Heart right ventricle (tissue), 16 donors: ENCODE measurements at places on chromosomes 6 and 20. TPM values are rescaled to one million over a fixed set of nuclear protein-coding genes. Genes with fewer than 3 reads are reported as not detected.

- DNase-seq = peak; percentile 73
Observed at GRCh38 chr6:43798688-43799444, 28.9 kb downstream of the VEGFA start.

DNA sequence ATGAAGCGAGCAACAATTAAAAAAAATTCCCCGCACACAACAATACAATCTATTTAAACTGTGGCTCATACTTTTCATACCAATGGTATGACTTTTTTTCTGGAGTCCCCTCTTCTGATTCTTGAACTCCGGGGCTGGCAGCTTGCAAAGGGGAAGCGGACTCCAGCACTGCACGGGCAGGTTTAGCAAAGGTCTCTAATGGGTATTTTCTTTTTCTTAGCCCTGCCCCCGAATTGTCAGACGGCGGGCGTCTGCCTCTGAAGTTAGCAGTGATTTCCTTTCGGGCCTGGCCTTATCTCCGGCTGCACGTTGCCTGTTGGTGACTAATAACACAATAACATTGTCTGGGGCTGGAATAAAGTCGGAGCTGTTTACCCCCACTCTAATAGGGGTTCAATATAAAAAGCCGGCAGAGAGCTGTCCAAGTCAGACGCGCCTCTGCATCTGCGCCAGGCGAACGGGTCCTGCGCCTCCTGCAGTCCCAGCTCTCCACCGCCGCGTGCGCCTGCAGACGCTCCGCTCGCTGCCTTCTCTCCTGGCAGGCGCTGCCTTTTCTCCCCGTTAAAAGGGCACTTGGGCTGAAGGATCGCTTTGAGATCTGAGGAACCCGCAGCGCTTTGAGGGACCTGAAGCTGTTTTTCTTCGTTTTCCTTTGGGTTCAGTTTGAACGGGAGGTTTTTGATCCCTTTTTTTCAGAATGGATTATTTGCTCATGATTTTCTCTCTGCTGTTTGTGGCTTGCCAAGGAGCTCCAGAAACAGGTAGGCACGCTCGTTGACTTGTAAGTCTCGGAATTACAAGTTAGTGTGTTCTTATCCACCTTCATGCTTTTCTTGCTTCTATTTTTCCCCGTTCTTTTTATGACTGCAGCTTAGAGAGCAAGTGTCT is at the start of gene EDN1:
TSS of gene EDN1 (plus strand) at position 429 of the 888 bp plus-strand sequence. CDS start at position 698, 269 bp downstream.
- DNase-seq = peak; percentile 68

- DNase-seq = no peak
Observed at GRCh38 chr6:106912091-106912490, 62.4 kb downstream of the CD24 start.

DNA sequence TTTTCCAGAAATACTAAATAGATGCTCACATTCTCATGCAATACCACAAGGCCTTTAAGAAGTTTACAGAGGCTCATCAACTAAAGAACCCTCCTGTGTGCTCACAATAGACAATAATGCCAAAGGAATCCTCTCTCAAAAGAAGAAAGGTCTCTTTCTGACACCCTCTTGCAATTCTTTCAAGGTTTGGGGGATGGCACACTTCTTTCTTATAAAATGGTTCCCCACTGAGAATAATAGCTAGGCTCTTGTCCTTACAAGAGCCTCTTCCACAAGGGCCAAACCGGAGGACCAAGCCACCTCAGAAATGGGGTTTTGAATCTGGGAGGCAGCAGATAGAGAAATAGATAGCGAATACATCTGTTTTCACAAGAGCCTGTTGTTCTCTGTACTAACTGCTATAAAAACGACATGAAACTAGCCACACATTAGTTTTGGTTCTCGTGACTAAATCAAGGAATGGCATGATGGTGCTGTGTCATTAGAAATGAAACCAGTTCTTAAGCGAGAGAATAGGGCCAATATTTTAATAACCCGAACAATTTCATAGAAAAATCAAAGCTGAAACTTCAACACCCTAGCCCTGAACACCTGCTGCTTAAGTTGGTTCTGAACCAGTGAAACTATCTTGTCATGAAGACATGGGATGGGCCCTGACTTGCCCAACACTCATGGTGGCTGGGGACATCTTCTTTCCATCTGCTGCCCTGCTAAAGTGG is 81.1 kb downstream of the PRDM1 start:
- DNase-seq = no peak

- peak; percentile 8 for DNase-seq
Observed at GRCh38 chr6:97195117-97195516, 87.9 kb downstream of the MMS22L start.

DNA sequence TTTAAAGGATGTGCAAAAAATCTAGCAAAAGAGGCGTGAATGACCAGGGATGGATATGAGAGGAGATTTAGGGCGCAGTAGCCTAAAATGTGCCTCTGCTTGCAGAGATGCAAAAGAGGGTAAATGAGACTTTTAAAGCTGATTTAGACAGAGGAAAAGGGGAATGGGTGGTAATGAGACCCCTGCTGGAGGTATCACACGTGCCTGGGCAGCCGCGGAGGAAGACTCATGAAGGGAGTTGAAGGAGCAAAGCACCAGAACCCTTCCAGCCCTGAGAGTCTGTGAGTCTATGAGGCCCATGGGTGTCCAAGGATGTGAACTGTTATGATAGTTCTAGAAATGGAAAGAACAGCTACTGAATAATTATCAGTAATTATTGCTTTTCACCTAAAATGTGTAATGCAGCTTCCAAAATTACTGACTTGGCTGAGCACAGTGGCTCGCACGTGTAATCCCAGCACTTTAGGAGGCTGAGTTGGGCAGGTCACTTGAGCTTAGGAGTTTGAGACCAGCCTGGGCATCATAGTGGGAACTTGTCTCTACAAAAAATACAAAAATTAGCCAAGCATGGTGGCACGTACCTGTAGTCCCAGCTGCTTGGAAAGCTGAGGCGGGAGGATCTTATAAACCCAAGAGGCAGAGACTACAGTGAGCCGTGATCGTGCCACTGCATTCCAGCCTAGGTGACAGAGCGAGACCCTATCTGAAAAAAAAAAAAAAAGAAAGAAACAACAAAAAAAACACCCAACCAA is 38.2 kb upstream of the TIAM2 start:
- no peak for DNase-seq

GRCh38 chr6:90502866-90503407 is 83.9 kb downstream of the MAP3K7 start:
- DNase-seq = no peak

DNA sequence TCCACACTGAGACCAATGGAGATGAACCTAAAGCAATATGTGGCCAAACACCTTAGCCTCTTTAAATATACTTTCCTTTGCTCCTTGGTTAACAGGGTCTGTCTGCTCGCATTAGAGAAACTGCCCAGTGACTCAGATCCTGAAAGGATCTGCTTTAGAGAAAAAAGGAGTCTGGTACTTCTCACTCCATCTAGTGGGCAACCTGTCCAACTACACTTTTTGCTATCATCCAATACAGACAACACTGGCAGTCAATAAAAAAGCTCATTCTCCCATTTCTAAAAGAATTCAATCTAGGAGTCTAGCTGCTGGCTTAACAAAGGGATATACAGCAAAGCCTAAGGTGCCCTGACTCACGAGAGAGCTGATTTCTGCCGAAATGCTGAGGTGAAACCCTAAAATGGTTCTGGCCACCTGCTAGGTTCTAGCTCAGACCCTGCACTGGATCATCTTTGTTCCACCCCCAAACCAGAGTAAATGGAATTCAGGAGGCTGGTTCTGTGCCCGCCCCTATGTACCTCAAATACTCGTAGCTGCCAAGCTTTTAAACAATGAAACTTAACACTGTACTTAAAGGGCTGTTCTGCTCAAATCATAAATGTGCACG is 11.5 kb downstream of the GNL1 start:
- DNase-seq = peak; percentile 26

Gene TCP11
- not detected for total RNA-seq

Gene APCDD1L
- 1.3 TPM for total RNA-seq

Gene SSTR4
- not detected for total RNA-seq

Gene CDSN
- total RNA-seq = not detected

Gene CRISP2
- total RNA-seq = not detected

Gene RGS17
- total RNA-seq = 0.41 TPM
